ENCODE measurements at places on chromosomes 3 and 15.
A peak's percentile ranks its signal among the peaks of the same experiment; 100 is the strongest.

- no peak for DNase-seq
Observed at GRCh38 chr3:22068619-22069018, 317.6 kb upstream of the ZNF385D start.

DNA sequence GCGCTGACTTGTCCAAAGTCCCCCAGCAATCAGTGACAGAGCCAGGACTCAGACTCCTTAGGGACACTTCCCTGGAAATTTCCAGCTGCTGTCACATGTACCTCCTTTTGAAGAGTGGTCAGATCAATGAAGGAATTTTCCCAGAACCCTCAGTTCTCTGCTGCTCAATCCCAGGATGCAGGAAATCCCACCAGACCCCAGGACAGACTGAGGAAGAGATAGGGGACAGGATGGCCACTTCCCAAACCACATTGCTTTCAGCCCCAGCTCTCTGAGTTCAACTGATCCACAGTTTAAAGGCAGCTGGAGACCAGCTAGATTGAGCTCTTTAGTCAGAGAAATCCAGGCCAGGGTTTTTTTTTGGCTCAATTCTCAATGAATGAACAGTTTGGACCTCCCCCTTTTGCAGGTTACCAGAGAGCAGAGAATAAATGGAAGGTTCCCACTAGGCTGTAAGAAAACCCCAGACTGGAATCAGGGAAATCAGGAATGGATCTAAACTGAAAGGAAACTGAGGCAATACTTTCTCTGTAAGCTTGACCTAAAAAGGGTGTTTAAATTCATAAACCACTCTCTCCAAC is 1.5 kb downstream of the CYP1A1 start:
- DNase-seq = peak; percentile 17

GRCh38 chr3:99708207-99708745 is 69.9 kb downstream of the COL8A1 start:
- DNase-seq = no peak

- DNase-seq = no peak
Observed at GRCh38 chr15:58460116-58460790, 28.5 kb downstream of the LIPC start.

GRCh38 chr3:115084686-115085085 is 62.4 kb downstream of the ZBTB20 start:
- no peak for DNase-seq

GRCh38 chr15:70153921-70154717 is 56.4 kb upstream of the TLE3 start:
- peak; percentile 40 for DNase-seq

DNA sequence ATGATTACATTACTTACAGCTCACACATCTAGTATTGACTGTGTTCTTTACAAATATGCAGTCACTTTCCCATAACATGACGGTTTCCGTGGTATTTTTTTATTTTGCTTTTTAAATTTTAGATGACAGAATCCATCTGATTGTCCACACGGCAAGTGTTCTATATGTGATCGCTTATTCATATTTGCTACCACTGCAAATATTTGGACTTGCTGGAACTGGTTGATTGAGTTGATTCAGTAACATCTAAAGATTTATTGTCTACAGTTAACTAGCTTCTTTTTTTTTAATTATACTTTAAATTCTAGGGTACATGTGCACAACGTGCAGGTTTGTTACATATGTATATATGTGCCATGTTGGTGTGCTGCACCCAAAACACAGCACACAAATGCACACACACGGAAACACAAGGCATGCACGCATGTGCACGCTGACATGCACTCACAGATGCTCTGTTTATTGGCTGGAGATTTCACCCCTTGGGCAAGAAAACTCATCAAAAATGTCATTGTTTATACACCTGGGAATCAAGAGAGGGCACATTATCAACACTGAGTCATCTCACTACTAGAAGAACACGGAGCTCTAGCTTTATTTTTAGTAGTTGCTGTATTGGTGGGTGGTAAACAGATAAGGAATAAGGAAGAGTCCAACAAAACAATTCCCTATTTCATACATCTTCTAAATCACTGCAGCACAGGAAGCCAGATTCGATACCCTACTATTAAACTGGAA is 16.4 kb downstream of the ARRDC4 start:
- no peak for DNase-seq

DNA sequence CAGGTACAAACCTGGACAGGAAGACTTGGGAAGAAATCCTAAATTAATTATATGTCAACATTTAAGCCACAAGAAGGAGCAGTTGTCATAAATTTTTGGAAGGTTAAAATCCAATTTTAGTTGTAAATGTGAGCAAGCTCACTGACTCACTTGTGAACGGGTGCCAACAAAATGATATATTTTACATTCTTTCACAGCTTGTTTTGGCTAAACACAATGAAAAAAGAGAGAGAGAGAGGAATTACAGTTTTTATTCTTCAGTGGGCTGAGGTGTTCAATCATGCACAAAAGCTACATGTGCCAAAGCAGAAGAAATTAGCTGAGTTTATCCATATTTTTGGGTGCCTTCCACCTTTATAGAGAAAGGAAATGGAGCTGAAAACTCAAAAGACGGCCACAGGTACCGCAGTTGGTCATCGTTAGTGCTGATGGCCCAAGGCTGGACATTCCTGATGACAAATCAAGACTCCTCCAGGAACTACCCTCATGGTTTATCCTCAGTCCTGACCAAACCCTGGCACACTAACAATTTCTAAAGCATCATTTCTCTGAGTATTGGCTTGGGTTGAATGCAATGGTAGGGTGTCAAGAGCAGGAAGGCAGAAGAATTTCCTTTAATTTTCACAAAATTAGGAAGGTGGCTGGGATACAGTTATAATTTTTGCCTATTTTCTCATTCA is 37.6 kb upstream of the WNT5A start:
- DNase-seq = no peak

DNA sequence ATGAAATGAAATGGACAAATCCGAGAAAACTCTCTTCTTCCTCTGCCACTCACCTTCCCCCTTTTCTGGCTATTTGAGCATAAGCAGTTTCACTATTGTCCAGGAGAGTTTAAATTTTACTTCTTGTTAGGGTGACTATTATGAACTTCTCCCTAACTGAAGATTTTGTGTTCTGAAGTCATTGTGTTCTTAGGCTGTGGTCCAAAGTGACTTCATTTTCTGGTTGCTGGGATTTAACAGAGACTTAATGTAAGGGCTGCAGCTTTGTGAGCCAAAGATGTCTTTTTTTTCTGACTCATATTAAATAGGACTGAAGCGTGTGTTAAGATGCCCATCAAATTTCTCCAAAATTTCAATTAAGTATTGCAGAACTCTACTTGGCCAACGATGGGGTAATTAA is 46.5 kb upstream of the FSTL1 start:
- DNase-seq = no peak

DNA sequence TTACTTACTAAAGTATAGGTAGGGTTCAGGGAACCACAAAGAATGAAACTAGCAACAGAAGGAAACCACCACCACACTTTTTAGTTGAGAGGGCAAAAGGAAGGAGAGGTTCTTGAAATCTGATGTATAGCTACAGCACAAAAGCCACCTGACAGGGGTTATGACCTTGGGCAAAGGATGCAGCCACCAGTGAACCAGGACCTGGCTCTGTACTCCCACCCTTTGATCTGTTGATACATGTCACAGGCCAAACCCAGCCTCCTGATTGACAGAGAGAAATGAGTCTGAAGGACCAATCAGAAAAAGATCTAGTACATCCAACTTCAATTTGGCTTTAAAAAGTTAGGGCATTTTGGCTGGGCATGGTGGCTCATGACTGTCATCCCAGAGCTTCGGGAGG is 20.0 kb upstream of the BLM start:
- no peak for DNase-seq

DNA sequence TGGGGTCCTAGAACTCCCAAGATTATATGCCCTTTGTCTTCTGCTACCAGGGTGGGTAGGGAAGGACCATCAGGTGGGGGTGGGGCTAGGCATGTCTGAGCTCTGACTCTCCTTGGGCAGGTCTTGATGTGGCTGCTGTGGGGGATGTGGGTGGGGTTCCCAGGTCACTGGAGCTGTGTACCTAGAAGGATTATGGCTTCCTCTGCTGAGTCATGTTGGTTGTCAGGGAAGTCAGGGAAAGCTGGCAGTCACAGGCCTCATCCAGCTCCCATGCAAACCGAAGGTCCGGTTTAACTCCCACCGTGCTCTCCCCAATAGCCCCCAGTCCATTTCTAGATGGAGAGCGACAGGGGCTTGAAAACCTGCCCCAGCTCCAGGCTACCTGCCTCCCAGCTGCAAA is 35.2 kb downstream of the EID1 start:
- DNase-seq = no peak

- no peak for DNase-seq
Observed at GRCh38 chr3:59406943-59407342, 357.1 kb upstream of the CFAP20DC start.

GRCh38 chr3:191296041-191296541 is 33.1 kb upstream of the CCDC50 start:
- DNase-seq = peak; percentile 8

DNA sequence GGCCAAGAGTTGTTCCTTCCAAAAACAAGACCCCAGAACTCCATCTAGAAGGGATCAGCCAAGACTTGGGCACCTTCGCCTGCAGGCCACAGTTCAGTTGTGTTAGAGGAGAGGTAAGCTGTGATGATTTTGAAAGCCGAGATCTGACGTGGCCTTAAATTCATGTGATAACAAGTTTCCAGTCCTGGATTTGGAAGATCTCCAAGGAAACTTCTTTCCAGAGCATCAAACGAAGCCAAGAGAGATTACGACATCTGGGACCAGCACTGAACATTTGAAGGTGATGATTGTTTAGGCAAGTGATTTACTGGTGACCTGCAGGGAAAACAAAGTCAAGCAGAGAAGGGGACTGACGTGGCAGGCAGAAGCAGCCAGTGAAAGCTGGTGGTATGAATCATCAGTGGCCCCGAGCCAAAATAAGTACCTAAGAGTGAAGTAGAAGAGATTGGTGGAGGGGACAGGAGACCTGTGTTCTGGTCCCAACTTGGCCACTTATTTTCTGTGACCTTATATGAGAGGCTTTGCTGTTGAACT is 339.0 kb upstream of the PROK2 start:
- no peak for DNase-seq

DNA sequence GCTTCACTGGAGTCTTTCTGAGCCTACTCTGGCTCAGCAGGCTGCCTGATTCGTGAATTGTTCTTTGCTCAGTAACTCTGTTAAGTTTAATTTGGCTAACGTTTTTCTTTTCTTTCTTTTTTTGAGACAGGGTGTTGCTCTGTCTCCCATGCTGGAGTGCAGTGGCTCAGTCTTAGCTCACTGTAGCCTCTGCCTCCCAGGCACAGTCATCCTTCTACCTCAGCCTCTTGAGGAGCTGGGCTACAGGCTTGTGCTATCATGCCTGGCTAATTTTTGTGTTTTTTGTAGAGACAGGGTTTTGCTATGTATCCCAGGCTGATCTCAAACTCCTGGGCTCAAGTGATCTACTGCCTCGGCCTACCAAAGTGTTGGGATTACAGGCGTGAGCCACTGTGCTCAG is 165.0 kb downstream of the PEX5L start:
- DNase-seq = no peak

DNA sequence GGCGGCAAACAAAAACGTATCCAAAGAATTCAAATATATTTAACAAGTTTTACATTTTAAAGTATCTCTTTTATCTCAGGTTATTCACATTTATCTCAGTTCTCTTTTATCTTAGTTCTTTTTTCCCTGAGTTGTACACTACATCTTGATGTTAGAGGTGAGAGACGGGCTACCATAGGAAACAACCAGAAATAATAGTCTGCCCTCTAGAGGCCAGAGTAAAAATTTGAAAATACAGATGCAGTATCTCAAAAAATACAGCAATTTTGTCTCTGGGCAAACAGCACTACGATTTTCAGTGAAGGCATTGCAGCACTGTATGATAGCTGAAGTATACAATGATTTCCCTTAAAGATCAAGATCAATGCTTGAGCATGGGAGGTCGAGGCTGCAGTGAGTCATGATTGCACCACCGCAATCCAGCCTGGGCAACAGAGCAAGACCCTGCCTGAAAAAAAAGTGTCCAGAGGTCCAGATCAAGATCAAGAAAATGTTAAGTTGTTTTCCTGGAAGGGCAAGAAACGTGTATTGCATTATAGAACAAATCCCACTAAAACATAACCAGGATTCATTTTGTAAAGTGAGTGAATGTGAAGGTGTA is 82.6 kb upstream of the ATP11B start:
- DNase-seq = peak; percentile 34

DNA sequence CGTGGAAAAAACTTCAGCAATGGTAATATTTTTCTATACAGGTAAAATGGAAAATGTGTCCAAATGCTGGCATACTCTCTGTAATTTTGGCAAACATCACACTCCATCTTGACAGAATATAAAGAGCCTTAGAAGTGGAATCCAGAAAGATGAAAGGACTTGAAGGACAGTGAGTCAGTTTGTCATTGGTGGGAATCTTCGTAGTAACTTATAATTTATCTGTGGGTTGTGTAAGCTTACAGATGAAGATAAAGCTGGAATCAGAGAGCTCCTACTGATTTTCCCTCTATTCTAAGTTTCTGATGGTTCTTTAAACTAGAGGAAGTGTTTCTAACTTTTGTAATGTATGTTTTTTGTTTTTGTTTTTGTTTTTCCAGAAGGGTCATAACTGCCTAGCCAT is 8.7 kb upstream of the PDZRN3 start:
- DNase-seq = no peak

GRCh38 chr15:48802257-48802656 is 8.6 kb downstream of the CEP152 start:
- no peak for DNase-seq

DNA sequence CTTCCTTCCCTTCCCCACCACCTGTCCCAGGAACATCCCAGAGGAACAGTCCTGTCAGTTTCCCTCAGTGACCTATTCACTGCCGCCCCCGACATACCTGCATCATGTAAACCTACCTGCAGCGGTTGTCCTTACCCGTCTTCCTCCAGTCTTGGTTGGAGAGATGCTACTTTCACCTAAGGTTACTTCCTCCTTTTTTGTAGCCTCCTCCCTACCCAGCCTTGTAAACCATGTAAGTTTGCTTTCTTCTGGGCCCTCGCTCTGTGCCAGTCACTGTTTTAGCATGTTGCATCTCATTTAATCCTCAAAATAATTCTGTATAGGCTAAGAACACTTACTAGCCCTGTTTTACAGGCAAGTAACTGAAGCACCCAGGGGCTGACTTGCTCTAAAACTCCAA is 58.3 kb downstream of the GPR171 start:
- DNase-seq = no peak

DNA sequence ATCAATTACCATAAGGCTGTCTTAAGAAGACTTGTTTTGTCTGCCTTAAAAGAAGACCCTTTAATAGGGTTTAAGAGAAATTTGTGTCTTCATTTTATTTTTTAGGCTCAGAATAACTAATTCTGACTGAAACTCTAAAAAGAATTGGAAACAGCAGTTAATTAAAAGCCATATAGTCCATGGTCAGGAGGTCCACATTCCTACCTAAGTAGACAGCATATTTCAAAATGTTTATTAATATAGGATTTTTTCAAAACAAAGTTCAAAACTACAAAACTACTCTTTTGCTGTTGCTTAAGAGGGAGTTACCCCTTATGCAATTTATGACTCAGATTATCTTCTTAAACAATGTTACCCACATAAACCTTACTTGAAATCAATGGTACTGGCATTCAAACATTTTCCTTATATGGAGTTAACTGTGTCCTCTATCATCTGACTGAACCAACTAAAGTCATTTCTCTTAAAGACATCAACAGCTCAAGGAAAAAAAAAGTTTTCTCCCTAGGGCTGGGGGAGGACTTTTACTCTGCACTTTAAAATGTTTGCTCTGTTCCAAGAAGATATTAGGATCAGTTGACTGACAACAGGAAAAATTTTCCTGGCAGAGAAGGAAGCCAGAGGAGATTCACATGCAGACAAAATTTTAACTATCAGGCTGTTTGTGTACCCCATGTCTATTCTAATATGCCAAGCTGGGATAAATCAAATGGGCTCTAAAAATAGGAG is 56.8 kb upstream of the NANOGP8 start:
- DNase-seq = peak; percentile 19
